ENCODE measurements at places on chromosomes 3 and 15.

GRCh38 chr3:8574040-8574669 is 70.4 kb downstream of the SSUH2 start:
- no peak for DNase-seq

DNA sequence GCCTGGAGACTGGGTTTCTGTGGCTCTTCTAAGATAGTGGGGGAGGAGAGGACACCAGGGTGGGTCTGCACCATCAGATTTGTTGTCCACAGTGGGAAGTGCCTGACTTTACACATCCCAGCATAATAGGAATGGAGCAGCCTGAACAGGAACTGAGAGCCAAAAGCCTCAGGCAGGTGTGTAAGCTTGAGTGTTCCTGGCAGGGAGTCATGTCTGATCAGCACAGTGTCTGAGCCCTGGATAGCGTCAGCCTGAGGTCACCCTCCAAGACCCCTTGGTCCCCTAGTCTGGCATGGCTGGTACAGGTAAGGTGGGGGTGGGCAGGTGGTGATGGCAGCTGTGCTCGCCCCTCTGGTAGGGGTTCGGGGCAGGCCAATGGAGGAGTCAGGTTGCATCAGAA is 20.2 kb downstream of the INSYN1 start:
- no peak for DNase-seq

GRCh38 chr15:31098953-31099740 is 2.4 kb downstream of the TRPM1 start:
- DNase-seq: no peak

DNA sequence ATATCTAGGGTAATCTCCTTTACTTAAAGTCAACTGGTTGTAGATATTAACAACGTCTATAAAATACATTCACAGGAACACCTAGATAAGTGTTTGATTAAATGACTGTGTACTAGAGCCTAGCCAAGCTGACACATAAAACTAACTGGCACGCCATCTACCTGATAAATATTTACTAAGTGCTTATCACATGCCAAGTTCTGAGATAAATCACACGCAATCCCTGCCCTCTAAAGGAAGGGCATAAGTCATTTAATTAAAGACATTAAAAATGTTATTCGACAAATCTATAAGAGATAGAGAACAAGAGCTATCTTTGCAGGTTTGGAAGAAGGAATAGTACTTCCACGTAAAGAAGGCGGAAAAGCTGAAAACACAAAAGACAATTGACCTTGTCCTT is 11.1 kb upstream of the MB21D2 start:
- no peak for DNase-seq

DNA sequence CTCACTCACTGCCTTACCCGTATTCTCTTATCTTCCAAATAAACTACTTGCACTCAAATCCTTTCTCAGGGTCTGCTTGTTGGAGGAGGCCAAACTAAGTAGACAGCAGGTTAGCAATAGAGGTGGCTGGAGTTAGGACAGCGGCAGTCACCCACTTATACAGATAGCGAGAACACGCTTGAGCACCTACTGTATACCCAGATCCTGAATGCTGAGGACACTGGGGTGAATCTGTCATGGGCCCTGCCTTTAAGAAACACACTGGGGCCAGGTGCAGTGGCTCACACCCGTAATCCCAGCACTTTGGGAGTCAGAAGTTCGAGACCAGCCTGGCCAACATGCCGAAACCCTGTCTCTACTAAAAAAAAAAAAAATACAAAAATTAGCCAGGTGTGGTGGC is 38.0 kb upstream of the TSEN2 start:
- no peak for DNase-seq

DNA sequence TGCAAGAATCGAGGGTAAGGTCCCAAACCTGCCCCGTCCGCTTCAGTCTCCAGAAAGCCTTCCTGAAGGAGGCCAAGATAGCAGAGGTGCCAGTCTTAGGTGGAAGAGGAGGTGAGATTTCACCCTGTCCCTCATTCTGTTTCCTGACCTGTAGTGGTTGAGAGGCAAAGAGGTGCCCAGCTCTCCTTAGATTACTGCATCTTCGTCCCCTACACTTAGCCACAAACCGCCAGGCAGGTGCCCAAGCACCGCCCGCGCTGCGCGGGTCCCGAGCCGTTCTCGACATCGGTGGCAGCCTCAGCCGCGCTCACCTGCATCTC is 23.8 kb upstream of the POLG start:
- DNase-seq: no peak

DNA sequence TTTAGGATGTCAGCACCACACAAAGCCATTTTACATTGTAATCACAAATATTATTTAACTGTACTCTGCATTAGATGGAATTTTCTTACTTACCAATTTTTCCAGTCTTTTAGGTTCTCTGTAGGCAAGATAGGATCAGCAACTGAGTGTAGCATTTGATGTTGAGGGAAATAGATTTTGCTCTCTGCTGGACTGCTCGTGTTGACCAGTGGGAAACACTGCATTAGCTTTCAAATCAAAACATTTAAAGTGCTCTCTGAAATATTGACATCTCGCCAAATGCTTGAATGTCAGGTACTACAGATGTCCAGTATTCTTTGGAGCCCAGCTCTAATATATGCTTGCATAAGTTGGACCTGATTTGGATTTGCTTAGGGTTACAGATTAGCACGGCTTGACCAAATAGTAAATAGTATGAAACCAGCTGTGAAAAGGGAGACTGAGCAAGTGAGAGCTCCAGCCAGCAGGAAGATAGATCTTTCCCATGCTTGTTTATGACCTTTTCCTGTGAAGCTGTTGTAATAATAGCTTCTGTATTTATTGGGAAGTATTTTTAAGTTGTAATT is 29.5 kb downstream of the P2RY14 start:
- no peak for DNase-seq

- DNase-seq: no peak
Measured at GRCh38 chr3:150104564-150104963, 133.9 kb upstream of the PFN2 start.

GRCh38 chr3:36211652-36211999 is 168.7 kb upstream of the STAC start:
- no peak for DNase-seq

- DNase-seq: no peak
Measured at GRCh38 chr15:57221134-57221533, 155.2 kb upstream of the CGNL1 start.

DNA sequence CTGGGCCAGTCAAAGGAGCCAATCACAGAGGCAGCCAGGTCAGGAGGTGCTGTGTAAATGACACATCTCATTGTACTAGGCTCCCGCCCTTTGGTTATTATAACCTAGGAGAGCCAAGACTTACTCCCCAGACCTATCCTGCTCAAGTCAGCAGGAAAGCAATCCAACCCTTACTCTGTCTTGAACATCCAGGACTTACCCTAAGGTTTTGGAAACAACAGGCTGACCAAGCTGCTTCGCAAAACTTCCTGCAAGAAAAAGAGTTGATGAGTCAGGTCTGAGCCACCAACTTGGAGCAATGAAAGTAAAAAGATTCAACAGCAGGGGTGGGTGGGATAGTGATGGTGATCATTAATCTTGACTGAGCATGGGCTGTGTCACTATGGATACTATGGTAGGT is 144.4 kb downstream of the MYLK start:
- DNase-seq: no peak

DNA sequence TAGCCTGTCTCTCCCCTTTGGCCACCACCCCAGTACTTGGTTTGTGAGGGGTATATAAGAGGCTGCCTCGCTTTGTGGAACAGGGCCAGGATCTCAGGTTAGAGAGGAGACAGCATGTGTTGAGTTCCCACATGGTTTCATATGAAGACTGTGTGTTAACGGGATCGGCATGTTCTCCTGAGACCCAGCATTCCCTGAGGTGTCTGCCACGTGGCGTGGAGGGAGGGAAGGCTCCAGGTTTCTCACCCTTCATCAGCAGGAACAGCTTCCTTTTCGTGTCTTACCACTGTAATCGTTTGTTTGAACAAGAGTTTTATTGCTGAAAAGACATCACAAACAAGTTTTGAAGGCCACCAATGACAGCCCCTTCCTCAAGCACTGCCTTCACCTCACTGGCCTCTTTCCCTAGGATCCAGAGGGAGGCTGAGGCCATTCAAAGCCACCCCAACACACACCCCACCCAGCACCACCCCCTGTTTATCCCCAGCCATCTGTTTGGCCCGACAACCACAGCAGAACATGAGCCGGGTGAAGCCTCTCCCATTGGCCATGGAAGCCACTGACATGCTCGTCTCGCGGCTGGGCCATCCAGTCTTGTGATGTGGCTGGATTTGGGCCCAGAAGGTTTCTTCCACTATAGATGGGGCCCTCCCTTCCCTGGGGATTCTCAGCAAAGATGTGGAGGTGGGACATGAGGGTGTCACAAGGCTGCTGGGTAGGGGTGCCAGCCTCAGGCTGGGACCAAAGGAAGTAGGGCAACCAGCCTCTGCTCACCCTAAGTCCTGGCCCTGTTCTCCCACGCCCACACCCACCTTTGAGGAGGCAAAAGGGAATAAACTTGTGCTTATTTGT is 10.0 kb downstream of the BHLHE40 start:
- no peak for DNase-seq

DNA sequence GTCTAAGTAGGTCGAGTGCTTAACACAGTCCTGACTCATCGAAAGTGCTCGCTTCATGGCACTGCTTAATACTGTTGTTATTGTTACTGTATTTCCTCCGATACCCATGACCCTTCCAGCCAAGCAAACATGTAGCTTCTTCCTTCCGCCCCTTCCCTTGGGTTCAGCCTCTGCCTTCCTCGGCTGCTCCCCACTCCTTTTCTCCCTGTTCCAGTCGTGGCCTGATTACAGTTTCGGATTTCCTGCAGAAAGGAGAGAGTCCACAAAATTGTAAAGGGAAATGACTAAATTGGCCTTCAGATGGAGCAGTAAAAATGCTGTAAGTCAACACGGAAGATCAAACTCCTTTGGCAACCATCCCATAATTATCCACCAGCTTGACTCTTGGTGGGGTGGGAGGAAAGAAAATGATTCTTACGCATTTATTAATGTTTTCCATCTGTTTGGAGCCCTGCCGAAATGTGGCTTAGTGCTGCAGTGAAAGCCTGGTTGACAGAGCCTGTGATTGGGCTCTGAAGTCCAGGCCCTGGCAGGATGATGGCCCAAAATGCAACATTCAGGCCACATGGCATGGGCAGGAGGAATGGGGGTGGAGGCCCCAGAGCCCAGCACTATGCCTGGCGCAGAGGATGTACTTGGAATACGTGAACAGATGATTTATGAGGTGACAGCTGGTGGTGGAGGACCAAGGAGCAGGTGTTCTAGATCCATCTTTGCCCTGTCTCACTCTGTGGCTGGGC is 37.6 kb downstream of the FAM3D start:
- no peak for DNase-seq

- DNase-seq: no peak
Measured at GRCh38 chr15:99464137-99464536, 101.6 kb upstream of the MEF2A start.

DNA sequence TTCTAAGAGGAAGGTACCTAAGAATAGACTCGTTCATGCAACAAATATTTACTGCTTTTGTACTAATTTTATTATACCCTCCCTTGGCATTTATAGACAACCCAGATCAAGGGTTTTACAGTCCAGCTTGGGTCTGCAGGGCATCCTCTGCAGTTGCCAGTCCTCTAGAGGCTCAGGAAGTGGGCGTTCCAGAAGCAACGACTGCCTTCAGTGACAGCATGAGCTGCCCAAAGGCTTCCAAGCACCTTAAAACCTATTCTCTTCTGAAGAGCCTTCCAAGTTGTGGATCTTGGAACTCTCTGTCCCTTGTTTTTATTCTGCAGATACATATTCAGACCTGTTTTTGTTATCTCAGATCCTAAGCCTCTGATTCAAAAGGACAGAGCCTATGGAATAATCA is 95.6 kb downstream of the RAD18 start:
- no peak for DNase-seq

DNA sequence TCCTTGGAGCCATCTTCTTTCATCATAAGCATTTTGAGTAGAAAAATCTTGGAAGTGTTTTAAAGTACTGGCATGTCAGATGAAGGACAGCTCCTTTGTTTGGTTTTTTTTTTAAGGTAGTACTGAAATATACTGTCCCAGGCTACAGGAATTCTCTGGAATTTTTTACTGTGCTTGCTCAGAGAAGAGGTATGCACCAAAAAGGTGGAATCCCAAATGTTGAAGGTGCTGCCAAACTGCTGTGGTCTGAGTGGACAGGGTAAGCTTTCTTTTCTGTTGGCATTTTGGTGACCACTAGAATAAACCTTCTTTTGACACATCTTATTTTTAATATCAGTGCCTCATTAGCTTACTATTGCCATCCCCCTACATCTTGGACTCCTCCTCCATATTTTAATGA is 7.2 kb downstream of the GNL3 start:
- DNase-seq: no peak

DNA sequence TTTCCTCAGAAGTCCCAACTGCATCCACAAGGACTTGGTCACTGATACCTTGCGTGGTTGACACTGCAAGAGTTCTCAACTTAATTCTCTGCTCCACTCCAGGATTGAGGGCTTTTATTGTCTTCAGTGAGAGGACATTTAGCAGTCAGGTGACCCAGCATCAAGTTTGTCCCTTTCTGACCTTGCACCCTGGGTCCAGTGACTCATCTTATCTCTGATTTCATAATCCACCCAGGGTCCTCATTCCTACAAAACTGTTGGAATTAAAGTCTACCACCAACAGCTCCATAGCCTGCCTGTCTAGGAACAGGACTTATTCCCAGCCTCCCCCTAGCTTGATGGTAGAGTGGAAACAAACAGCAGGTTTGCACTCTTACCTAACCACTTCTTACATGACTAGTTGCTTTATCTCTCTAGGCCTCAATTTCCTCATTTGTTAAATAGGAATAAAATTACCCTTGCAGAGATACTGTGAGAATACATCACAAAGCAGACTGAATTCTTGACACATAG is 151.3 kb upstream of the LPP start:
- DNase-seq: no peak

- peak; percentile 34 for DNase-seq
Measured at GRCh38 chr15:34038023-34038870, 757 bp downstream of the AVEN start.

GRCh38 chr3:107907996-107908395 is 182.8 kb downstream of the CD47 start:
- DNase-seq: no peak

All from stimulated activated CD8-positive, alpha-beta memory T cell treated with anti-CD3 and anti-CD28 coated beads, Interleukin-7, amount 100 ng/mL, for 1 hour (primary cell).